Ascending aorta (tissue), 2 donors: ENCODE measurements at places on chromosomes 5 and 9. TPM values are rescaled to one million over a fixed set of nuclear protein-coding genes. Genes with fewer than 3 reads are reported as not detected.

Gene RUSC2
- total RNA-seq = 116 TPM

GRCh38 chr9:72945391-72945790 is 7.5 kb downstream of the ALDH1A1 start:
- no peaks in the 10 kb centered on the region for H3K4me1 ChIP-seq
- H3K27me3 ChIP-seq = no peaks in the 10 kb centered on the region
- no peaks in the 10 kb centered on the region for H3K36me3 ChIP-seq
- H3K27ac ChIP-seq = peak overlapping the region; percentile 51
- peak overlapping the region; percentile 24 for H3K4me3 ChIP-seq

DNA sequence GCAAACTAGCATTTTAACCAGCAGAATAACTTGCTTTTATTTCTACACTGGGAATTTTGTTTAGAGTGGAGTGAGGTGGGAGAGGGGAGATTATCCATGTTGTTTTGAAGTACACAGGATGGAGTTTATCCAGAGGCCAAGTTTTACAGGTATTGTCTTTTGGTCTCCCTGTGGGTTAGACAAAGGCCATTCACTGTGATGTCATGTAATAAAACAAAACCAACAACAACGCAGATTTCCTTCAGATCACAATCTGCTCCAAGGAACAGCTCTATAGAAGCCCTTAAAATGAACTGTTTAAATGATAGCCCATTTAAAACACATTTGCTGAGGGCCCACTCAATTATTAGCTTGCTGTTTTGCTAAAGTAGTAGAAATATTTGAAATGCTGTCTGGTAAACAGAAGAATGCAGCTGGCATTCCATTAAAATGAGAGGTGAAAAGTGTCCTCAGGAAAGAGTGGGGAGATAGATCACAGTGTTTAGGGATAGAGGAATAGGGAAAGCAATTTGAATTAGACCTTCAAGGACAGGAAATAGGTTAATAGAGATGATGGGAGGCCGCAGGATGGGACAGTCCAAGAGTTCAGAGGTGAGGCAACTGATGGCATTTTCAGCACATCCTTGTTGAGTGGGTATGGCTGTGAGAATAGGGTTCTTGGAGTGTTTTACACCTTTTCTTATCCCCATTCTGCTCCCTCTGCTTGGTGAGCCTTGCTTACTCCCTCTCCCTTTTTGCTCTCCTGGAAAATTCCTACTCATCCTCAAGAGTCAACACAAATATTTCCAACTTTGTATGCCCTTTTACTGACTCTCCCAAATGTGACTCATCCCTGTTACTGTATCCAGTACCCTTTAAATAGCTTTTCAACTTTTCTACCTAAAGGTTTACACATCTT is 140.1 kb upstream of the NR3C1 start:
- no peak overlapping the region for H3K4me3 ChIP-seq
- no peaks in the 10 kb centered on the region for H3K27me3 ChIP-seq
- no peak for DNase-seq
- no peaks in the 10 kb centered on the region for H3K36me3 ChIP-seq

- no peaks in the 10 kb centered on the region for H3K36me3 ChIP-seq
- H3K27ac ChIP-seq = peak within 1 kb of the TSS; percentile 86
- H3K27me3 ChIP-seq = no peaks in the 10 kb centered on the region
Measured at GRCh38 chr5:150412319-150413175, at the start of gene CD74. Gene CD74 (minus strand): TSS chr5:150412910. CDS start chr5:150412749, 161 bp downstream.

DNA sequence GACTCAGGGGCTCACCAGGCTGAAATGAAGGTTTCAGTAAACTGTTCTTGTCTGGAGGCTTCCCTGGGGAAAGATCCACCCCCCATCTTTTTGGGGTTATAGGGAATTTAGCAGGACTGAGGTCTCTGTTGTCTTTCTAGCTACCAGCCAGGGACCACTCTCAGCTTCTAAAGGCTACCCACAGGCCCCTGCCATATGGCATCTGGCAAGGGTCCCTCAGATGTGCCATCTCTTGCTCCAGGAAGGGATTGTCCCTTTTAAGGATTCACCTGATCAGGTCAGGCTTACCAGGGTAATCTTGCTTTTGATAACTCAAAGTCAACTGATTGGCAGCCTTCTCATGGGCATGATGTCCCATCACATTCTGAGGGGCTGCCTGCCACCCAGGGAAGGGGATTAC is 65.0 kb downstream of the NSUN2 start:
- no peak overlapping the region for H3K4me3 ChIP-seq
- H3K36me3 ChIP-seq = no peaks in the 10 kb centered on the region
- H3K27ac ChIP-seq = no peak overlapping the region
- DNase-seq = peak; percentile 11
- no peaks in the 10 kb centered on the region for H3K27me3 ChIP-seq

DNA sequence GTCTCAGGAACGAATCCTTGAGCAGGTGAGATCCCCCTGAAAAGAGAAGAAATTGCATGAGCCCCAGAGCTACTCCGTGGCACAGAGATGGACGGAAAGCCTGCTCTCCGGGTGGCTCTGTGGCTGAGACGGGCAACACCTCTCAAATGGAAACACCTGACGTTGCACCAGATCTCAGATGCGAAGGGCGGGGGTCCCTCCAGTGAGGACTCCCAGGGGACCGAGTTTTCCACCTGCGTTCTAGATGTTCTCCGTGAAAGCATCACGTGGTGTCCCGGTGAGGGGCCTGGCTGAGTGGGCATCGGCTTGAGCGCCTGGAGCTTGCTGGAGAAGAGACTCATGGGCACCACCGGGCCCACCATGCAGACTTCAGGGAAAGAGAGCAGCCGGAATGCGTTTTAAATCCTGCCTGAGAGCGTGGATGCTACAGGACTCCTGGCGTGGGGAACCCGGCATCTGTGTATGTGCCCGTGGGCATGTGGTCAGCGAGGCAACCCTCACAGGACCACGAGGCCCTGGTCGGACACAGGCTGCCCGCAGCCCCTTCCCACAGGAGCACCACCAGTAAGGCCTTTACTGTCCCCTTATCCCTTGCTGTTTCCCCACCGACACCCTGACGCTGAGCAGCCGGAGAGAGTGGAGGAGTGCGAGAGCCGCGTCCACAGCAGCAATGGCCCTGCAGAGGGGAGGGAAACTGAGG is 378.4 kb upstream of the IRX4 start:
- no peak overlapping the region for H3K27ac ChIP-seq
- H3K4me3 ChIP-seq = no peak overlapping the region
- DNase-seq = no peak

DNA sequence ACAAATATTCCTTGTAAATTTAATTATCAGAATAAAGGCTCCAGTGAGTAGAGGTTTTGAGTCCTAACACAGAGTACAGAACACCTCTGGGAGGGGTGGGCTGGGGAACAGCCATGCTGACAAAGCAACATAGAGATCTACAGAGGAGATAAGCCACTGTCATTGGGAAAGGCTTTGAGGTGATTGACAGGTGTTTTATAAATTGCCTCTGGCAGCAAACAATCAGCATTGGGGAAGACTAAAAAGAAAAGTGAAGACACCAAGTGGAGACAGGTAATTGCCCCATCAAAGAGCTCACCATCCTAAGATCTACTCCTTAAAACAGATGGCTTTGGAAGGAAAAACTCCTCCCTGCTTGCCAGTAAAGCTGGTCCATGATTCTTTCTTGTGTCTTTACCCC is 189.7 kb upstream of the TLE4 start:
- H3K4me3 ChIP-seq = no peak overlapping the region
- no peaks in the 10 kb centered on the region for H3K27me3 ChIP-seq
- no peak overlapping the region for H3K27ac ChIP-seq
- no peaks in the 10 kb centered on the region for H3K36me3 ChIP-seq
- DNase-seq = no peak
